ENCODE measurements at places on chromosomes 16 and 17. TPM values are rescaled to one million over a fixed set of nuclear protein-coding genes. Genes with fewer than 3 reads are reported as not detected.
A peak's percentile ranks its signal among the peaks of the same experiment; 100 is the strongest.

The EIF3C gene
- total RNA-seq = 714 TPM

The GLP2R gene
- not detected for total RNA-seq

The HS3ST3B1 gene
- 0.37 TPM for total RNA-seq

GRCh38 chr16:25256695-25257469 lies 763 bp downstream of the ZKSCAN2 start:
- peak; percentile 35 for DNase-seq

- no peak for DNase-seq
Observed at GRCh38 chr16:71629278-71630016, 3.5 kb downstream of the MARVELD3 start.

GRCh38 chr16:16029431-16030011 lies 80.1 kb downstream of the ABCC1 start:
- DNase-seq = no peak

DNA sequence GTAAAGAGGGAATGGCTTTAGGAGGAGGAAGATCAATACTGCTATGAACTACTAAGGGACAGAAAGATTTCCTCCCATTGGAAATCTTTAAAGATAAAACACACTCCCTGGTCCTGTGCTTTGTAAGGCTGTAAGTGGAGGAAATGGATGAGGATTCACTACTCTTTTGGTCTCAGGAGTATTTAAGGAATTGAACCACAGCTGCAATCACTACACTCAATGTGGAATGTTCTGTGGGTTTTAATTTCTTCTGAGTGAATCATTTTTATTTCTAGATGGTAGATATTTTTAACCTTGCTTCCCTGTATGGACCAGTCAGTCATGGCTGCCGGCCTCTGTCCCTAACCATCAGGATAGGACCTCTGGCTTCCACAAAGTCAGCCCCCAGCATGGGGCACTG lies 65.6 kb downstream of the SDR42E1 start:
- DNase-seq = no peak

- DNase-seq = no peak
Observed at GRCh38 chr17:5820721-5821456, 236.6 kb upstream of the NLRP1 start.

GRCh38 chr17:14015271-14015670 lies 54.0 kb upstream of the COX10 start:
- peak; percentile 26 for DNase-seq

DNA sequence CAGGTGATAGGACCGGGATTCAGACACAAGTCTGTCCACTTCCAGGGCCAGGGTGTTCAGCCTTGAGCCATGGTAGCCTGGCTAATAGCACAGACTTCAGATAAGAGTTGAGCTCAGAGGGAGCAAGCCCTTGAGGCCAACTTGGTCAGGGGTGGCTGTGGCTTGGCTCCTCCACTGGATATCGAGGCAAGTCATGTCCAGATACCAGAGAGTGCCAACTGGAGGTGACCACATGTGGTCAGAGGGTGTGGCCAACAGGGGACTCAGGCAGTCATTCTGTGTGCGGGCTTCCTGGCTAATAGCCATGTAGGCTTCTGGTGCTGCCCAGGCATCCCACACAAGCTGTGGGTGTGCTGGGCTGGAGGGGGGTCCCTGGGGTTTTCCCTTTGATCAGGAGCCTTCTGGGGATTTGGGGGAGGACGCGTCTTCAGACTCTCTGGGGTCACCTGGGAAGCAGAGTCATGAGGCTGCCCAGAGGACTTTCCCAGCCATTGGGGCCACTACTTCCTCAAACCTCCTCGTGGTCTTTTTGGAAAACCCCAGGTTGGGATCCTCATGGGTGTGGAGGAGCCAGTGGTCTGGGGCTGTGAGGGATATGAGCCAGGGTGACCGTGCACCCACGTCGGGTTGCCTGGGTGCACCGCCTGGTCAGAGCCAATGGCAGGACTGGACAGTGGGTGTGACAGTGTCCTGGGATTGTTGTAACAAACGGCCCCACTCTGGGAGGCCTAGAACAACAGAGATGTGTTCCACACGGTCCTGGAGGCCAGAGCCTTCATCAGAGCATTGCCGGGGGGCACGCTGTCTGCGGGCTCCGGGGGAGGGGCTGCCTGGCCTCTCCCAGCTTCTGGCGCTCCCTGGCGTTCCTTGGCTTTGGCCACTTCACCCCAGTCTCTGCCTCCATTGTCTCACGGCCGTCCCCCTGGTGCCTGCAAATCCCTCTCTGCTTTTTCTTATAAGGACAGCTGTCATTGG lies 25.0 kb downstream of the COX4I1 start:
- DNase-seq = no peak

- no peak for DNase-seq
Observed at GRCh38 chr16:66131895-66132294, 234.6 kb upstream of the CDH5 start.
